Stomach (tissue), 19 donors: ENCODE measurements at places on chromosomes 1 and 21.

DNA sequence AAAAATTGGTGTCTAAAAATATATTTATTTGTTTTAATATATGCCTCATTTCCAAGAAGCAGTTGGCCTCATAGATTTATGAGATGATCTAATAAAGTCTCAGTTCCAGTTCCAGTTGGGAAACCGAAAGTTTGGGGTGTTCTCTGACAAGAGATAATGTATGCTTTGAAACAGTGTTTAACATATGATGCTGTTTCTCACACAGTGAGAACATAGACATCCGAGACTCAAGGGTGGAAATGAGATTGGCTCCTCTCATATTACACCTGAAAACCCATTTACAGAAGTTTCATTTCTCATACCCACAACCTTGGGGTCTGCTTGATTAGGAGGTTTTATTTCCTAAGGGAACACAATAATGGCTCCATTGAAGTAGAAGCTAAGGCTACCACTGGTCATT, 200.6 kb upstream of the BEND5 start:
- DNase-seq, result no peak

GRCh38 chr1:16208270-16208987, 4.0 kb downstream of the ARHGEF19 start:
- no peak for DNase-seq

- DNase-seq, result no peak
These were observed 664.1 kb upstream of the CAMK1G start for GRCh38 chr1:208919371-208919770.

DNA sequence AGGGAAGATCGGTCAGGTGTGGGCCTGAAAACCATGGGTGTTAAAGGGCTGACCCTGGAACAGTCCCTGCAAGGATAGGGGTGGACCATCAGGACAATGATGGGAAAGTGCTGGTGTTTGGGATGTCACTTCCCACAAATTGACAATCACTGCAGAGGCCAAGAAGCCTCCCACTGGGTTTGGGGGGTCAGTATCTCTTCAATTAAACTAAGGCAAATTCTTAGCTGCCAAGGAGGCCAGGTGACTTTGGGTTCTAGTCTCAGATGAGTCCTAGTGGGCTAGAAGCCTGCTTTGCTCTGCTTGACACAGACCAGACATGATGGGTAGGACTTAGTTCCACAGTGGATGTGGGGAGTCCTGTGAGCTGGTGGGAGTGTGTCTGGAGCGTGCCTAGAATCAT, 29.3 kb upstream of the KCNA2 start:
- DNase-seq, result no peak

- DNase-seq, result no peak
These were observed 812 bp downstream of the TTC4 start for GRCh38 chr1:54716299-54717047.
